Hematopoietic multipotent progenitor cell treated with erythropoietin and hydrocortisone succinate and interleukin-3 and kit ligand, for 17 days (in vitro differentiated cells): ENCODE measurements at places on chromosomes 1 and 21.

- no peak for DNase-seq
Measured at GRCh38 chr1:240126821-240127220, 35.1 kb downstream of the FMN2 start.

DNA sequence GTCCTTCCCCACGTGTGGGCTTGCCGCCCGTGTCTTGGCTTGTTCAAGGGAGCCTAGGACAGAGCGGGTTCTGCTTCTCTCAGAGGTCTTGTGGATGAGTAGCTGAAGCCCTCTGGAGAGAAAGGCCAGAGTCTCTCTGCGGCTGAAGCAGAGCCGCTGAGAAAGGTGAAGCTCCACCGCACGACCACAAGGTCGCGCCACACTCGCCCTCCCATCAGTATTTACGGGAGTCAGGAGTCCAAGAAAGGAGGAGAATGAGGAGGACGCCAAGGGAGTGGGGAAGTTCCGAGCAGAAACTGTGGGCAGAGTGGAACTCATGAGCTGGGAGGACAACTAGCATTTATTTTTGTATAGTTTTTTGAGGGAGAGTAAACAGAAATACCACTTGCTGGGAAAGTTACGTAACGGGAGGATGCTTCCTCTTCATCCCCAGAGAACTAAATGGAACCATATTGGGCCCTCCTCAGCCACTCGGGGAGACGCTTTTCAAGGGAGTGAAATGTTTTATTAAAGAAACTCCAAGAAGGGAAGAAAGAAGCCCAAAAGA is 51.6 kb upstream of the HAO2 start:
- no peak for DNase-seq

DNA sequence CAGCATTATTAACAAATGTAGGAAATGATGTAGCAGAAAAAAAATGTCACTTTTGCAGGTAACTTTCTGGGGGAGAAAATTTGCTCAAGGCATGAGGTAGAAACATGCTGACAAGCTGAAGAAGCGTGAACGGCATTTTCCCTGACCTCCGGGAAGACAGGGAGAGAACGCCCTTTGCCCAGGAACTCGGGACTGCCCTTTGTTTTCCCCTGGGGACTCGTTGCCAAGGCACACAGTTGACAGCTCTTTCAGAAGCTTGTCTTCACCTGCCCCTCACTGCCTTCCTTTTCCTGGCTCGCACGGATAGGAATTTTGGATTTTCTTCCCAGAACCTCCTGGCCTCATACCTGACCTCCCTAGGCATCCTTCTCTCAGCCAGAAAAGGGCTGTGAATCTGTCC is 52.7 kb upstream of the COA6 start:
- DNase-seq, result no peak

DNA sequence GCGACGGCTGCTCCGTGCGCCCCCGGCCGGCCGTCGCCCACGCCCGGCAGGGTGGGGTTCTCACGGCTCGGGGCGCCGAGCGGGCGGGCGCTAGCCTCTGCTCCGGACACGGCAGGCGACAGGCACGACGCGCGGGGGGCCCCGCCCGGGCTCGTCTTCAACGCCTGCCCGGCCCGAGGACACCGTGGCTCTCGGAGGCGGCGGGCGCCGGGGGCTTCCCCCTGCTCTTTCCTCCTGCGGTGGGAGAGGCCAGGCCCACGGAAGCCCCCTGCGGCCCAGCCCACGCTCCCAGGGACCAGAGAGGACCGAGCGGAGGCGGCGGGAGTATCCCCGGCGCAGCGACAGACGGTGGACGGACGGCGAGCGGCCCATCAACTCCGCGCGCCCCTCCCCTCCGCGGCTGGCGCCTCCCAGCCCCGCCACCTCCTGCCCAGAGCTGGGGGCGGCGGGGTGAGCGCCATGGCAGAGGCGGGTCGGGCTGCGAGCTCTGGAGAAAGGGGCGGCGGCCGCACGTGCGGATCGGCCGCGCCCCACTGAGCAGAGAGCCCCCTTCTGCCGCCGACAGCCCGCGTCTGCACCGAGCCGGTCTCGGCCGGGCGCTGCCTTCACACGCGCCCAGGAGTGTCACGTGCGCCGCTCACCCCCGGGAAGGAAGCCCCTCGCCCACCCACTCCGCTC is at the start of the genes SHE and TDRD10:
SHE (minus strand) TSS at position 347 of the 678 bp plus-strand sequence. CDS start 386 bp downstream, outside the sequence.
TDRD10 (plus strand) TSS at position 154 of the 678 bp plus-strand sequence. CDS start 4,685 bp downstream, outside the sequence.
- no peak for DNase-seq

DNA sequence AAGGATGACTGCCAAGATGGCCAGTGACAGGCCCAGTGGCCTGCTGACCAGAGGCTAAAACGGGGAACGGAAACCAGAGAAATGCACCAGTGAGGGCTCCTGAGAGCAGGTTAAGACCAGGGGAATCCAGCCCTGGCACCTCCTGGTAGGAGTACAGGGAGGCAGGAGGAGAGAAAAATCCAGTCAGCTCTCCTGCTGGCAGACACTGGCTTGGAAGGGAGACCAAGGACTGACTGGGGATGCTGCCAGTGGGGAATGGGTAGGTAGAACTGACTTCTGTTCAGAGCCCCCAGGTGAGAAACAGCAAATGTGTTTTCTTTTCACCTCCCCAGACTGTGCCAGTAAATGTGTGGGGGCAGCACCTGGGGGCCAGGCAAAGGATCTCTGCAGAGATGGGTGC is 27.7 kb upstream of the CRNN start:
- no peak for DNase-seq

DNA sequence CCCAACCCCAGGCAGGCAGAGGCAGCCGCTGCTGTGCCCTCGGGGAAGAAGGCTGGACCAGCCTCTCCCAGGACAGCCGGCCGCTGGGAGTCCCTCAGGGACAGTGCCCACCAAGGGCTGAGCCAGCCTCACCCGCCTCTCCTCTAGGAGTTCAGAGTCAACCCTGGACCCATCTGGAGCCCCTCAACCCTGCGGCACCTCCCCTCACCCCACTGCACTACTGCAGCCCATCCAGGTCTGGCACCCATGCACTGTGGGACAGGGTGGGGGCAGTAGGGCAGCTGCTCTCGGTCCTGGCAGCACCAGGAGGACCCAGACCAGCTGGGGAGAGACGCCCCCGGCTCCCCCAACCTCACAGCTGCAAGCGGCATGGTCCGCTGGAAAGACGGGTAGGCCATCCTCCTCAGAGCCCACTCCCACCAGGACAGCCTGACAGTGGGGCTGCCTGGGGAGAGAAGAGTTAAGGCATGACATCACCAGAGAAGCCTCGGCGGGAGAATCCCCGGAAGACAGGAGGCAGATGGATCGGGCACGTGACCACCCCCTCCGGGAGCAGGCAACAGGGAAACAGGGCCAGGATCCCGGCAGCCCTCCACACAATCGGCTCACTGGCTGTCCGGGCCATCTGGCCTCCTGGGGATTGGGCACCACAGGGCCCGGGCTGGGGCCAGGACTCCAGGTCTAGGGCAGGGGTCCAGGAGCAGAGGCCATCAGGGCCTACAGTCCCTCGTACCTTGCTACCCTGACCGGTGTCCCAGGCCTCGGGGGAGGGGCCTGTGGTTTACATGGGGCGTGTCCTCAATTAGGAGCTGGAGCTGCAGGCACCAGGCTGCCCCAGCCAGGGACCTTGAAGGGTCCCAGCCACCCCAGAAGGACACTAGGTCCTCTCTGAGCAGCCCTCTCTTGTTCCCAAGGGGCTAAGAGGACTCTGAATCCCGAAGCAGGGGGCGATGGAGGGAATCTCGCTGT is 3.1 kb downstream of the ACAP3 start:
- DNase-seq, result no peak

GRCh38 chr1:91651243-91651642 is 150.6 kb downstream of the CDC7 start:
- DNase-seq, result no peak

GRCh38 chr21:40331804-40332203 is 464.6 kb downstream of the PCP4 start:
- DNase-seq, result no peak

DNA sequence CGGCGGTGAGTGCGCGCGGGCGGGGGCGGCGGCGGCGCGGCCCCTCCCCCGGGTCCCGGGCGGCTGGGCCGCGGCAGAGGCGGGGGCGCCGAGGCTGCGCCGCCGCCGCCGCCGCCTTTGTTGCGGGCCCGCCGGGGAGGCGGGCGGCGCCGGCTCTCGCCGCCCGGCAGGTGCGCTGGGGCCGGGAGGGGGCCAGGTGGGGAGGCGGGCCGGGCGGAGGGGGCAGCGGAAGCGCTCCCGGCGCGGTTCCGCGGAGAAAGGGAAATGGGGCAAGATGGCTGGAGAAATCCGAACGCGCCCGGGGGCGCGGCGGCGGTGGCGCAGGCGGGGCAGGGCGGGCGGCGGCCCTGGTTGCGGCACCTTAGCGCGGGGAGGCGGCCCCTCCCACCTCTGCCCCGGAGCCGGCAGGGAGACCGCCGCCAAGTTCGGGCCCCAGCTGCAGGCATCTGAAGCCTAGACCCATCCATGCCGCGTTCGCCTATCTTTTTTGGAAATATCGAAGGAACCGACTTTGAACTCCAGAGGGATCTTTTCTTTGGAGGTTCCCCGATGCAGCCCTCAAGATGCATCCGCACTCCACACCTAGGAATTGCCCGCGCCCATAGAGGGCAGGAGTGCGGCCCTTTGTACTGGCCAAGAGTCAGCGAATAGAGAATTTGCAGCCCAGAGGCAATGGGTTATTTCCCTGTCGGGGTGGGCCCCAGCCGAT is 479 bp downstream of the POGK start:
- no peak for DNase-seq

DNA sequence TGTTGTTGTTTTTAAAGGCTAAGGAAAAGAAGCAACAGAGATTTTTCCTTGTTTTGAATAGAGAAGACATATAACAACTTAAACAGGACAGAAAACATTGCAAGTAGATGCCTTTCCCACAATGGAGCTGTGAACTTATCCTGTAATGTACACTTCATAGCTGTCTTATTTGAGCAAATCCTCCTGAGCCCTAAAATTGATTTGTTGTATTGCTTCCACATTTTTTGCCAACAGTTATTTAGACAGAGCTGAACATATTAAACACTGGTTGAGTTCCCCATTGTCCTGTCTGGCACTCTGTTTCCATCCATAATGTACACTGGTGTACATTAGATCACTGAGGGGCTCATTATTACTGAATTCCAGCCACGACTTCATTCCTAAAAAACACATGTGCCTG is 32.2 kb downstream of the CACHD1 start:
- DNase-seq, result no peak

DNA sequence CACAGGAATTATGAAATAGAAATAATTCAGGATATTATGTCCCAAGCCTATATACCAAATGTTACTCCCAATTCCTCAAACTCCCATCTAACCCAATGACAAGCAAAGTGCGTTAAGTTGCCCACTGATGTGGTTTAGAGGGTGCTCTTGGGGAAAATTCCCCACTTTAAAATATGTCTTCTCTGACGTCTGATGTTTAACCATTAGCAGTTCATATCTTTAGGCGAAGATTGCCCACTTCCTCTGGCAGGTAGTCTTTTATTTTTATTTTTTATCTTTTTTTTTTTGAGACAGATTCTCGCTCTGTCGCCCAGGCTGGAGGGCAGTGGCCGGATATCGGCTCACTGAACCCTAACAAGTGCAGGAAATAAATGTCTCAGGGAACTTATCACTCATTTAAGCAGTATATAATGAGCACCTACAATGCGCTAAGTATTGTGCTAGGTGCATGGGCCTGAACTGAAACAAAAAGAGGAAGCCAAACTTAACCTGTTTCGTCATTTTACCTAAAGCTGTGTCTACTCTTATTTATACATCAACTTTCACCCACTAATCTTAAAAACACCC is 1.3 kb upstream of the LYST start:
- no peak for DNase-seq

- no peak for DNase-seq
Measured at GRCh38 chr21:46675595-46676280, 40.3 kb downstream of the PRMT2 start.

GRCh38 chr1:88302843-88303486 is 381.1 kb upstream of the PKN2 start:
- no peak for DNase-seq

DNA sequence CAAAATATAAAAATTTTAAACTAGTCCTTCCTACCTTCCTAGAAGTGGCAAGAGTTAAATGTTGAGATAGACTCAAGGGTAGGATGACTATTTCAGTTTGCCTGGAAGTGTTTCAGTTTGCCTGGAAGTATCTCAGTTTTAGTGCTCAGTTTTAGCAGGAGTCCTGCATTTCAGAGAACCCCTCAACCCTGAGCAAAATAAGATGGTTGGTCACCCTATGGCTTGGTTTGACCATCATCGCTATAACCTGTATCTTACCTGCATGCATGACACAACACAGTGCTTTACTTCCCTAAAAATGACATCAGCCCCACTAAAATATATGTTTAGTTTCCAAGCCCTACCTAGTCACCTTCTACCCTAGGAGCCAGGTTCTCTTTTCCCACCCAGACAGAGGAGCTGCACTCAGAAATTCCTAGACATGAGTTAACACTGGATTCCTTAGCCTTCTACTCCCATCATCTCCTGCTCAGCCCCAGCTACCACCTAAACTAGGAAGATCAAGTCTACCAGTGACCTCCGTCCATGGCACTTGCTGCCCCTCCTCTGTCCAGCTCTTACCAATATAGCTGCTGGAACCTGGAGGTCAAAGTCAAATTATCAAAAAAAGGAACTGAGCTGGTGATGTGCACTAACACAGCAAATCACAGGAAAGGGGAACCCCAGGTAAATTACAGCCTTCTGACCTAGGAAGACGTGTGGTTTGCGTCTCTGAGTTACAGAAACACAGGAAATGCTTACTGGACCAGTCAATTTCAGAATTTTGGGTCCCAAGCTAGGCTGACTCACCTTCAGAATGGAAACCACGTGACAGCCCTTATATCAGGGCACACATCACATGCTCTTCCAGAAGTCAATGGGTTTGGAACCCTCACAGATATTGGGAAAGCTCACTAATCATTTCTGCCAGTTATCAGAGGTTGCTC is 2.2 kb upstream of the G0S2 start:
- DNase-seq, result no peak

- no peak for DNase-seq
Measured at GRCh38 chr1:90781534-90781933, 64.4 kb upstream of the BARHL2 start.

DNA sequence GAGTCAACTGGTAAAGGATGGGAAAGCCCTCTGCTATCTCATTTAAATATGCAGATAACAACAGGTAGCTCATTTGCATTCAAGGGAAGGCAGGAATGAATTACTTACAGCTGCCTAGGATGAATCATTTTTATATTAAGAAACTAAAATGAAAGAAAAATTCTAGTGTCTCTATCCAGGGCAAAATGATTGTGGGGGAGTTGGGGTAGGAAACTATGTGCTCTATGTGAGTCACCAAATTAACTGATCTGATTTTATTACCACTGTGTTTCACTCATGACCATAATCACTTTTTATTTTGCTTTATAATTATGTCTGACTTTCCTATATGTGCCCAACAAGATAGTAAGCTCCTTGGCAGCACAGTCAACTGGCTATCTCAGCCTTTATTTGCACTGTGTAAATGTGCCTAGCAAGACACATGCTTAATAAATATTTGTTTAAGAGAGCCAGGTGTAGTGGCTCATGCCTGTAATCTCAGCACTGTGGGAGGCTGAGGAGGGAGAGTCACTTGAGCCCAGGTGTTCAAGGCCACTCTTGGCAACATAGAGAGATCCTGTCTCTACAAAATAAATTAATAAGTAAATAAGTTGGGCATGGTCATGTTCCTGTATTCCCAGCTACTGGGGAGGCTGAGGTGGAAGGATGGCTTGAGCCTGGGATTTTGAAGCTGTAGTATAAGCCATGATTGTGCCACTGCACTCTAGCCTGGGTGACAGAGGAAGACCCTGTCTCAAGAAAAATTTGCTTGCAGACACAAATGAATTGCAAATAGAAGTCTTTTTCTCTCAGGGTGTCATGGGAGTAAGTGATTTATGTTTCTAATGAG is 84.1 kb downstream of the SPAG17 start:
- DNase-seq, result no peak

- no peak for DNase-seq
Measured at GRCh38 chr1:16013220-16013907, 4.5 kb downstream of the HSPB7 start.
